ENCODE measurements at places on chromosomes 2 and 18.
A peak's percentile ranks its signal among the peaks of the same experiment; 100 is the strongest.

- DNase-seq, result peak; percentile 35
These were observed 62.6 kb downstream of the MDH1 start for GRCh38 chr2:63651356-63651755.

DNA sequence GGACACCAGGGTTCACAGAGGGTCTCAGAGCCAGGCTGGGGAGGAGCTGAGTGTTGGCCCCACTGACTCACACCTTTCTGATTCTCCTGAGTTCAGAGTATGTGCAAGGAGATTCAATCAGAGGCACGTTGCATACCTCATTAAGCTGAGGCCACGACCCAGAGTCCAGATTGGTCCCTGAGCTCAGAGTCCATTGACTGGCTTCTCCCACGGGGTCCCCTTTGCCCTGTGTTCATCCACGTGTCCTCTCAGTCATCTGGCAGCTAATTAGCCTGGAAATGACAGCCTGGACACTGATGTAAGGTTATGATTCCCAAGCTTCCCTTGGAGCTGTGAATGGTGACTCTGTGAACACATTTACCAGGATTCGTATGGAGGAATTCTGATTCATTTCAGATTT is 267.2 kb downstream of the SH3BP4 start:
- peak; percentile 36 for DNase-seq

DNA sequence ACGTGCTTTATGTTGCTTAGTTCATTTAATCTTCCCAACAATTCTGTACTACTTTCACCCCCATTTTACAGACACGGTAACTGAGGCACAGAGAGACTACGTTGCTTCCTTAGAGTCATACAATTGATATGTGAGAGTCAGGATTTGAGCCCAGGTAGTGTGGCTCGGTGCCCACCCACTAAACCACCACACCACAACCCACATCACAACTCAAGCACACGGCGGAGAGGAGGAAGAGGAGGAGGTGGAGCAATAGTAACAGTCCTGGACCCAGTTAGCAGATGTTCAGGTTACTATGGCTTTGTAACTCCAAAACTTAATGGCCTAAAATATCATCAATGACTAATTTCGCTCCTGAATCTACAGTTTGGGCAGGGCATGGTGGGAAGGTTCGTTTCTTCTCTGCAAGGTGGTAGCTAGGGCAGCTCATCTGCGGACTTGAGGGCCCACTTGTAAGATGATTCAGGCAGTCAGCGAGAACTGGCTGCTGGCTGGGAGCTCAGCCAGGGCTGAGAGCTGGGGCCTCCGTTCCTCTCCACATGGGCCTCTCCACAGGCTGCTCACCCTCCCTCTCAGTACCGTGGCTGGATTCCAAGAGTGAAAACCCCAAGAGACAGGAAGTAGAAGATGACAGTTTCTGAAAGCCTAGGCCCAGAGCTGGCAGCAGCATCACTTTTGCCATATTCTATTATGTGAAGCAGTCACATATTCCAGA is 167.1 kb downstream of the ZFP36L2 start:
- peak; percentile 82 for DNase-seq

DNA sequence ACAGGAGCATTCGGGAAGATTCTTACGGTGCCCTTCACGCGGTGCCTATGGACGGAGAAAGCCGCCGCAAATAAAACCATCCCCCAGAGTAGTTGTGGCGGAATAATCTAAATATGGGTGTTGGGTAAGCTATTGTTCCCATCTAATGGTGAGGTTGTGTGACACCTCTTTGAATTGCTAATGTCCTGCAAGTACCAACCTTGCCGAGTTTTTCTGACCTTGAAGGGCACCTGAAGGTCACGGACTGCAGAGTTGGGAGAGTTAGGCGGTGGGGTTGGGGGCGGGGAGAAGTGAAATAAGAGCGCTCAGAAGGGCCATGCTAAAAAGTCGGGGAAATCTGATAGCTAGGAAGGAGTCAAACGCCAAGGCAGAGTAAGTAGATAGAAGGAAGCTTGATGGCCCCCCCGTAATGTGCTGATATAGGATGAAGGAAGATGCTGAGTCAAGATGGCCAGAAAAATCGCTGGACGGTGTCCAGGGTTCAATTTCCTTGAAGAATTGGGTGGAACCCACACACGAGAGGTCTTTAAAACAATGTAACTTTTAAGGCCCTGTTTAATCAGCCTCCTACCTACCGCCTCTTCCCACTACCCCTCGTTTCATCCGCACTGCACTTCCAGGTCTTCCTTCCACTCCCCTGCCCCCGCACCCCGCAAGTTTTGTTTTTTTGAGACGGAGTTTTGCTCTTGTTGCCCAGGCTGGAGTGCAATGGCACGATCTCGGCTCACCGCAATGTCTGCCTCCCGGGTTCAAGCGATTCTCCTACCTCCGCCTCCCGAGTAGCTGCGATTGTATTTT is 600 bp downstream of the KATNAL2 start:
- DNase-seq, result peak; percentile 25

GRCh38 chr18:12438257-12438656 is 30.5 kb downstream of the PRELID3A start:
- DNase-seq, result no peak

DNA sequence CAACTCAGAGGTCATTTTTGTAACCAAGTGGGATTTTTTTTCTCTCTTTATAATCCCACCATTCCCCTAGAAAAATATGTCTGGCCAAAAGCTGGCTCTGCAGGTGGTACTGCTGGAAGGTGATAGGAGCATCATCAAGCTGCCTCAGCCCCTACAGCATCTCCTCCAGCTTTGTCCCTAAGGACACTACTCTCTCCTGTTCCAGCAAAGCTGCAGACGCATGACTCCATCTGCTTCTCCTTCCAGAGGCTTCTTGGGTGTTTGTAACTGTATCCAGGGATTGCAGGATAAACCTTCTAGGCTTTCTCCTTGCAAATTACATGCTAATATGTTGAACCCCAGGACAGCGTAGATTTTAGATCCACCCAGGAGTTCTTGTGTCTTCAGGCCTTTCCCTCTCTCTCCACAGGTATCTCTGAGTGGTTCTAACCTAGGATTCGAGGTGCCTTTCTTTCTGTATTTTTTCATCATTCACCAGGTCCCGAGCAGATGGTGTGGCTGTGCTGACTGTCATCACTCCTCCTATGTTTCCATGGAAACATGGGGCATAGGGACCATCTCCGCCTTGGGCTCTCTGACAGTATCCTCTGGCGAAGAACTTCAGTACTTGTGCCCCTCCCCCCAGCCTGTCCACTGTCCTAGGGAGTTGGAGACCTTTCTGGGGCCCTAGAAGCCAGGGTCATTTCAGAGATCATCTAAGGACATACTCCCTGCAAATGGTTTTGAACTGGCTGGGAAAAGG is 34.3 kb downstream of the AFF3 start:
- DNase-seq, result no peak

- no peak for DNase-seq
These were observed at the start of gene CYS1 for GRCh38 chr2:10079870-10080535. Gene CYS1, minus strand, starts transcription at chr2:10080411. Its CDS starts 188 bp downstream, at chr2:10080223.

- no peak for DNase-seq
These were observed 356.7 kb downstream of the STK39 start for GRCh38 chr2:167890739-167891138.

- no peak for DNase-seq
These were observed 241.2 kb upstream of the SKOR2 start for GRCh38 chr18:47492691-47493090.

GRCh38 chr2:239250216-239251081 is 150.4 kb downstream of the HDAC4 start:
- peak; percentile 45 for DNase-seq

DNA sequence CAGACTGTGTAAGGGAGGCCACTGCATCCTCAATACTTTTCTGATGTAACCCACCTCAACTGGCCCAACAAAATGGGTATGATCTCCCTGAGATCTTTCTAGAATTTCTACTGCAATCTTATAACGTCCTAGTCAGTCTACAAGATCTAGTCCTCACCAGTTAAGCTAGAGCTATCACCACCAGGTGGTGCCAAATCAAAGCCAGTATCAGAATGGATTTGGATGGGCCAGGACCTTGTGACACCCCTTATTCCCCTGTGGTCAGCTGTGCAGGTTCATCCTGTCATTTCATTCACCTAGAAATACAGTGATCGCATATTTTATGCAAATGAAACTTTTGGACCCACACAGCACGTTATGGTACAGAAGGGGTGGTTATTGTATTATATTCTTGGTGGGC is 90.3 kb downstream of the OLA1 start:
- peak; percentile 51 for DNase-seq

GRCh38 chr2:80078290-80079036 is 226.1 kb downstream of the LRRTM1 start:
- no peak for DNase-seq

- DNase-seq, result peak; percentile 61
These were observed 14.2 kb downstream of the PMS1 start for GRCh38 chr2:189798312-189799029.

DNA sequence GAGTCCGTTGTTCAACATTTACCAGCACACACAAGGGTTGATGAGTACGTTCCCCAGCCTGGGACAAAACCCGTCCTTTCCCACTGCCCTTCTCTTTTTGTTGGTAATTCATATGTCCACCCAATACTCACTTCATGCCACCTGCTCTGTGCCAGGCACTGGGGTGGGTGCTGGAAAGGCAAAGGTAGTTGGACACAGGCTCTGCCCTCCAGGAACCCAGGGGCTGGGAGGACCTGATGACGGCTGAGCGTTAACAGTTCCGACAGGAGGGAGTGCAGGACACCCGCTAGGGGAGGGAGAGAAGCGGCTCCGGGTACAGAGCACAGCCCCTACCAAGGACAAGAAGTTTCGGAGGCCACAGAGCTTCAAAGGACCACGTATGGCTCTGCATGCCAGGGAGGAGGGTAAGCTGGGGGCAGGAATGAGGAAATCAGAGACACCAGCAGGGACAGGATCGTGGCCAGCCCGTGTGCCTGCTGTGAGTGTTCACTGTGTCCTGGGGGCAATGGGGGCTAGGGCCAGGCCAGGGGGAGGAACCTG is 134.1 kb upstream of the GPC1 start:
- no peak for DNase-seq

DNA sequence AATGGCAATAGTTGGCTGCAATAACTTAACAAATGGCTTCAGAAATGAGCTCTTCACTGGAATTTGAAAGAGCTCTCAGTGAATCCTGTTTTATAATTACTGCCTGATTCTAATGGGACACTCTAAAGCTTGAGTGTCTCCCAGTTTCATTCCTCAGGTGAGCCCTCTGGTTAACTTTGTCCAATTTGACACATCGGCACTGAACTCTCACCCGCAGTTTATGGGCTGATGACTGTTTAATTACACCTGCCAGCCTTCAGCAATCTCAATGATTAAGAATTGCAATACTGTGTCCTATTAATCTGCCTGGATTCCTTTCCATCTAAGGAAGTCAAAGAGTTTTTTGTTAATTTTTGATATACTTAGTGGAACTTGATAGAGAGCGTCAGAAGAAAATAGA is 110.7 kb upstream of the NABP1 start:
- DNase-seq, result no peak

DNA sequence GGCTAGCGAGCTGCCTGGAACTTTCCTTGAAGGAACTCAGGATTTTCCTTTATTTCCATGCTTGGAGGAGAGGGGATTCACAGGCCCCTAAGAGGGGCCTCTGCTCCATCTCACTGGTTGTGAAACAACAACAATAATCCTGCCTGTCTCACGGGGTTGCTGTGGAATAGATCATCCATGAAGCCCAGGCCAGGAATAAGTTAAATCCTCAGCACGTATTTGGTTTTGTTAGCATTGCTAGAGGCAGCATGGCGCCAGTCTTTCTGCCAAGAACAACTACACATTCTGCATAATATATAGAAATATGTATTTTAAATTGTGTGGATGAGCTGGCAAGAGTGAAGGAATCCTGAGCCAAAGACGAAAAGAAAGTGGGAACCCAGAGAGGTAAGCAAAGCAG is 80.8 kb upstream of the L3MBTL4 start:
- DNase-seq, result no peak

DNA sequence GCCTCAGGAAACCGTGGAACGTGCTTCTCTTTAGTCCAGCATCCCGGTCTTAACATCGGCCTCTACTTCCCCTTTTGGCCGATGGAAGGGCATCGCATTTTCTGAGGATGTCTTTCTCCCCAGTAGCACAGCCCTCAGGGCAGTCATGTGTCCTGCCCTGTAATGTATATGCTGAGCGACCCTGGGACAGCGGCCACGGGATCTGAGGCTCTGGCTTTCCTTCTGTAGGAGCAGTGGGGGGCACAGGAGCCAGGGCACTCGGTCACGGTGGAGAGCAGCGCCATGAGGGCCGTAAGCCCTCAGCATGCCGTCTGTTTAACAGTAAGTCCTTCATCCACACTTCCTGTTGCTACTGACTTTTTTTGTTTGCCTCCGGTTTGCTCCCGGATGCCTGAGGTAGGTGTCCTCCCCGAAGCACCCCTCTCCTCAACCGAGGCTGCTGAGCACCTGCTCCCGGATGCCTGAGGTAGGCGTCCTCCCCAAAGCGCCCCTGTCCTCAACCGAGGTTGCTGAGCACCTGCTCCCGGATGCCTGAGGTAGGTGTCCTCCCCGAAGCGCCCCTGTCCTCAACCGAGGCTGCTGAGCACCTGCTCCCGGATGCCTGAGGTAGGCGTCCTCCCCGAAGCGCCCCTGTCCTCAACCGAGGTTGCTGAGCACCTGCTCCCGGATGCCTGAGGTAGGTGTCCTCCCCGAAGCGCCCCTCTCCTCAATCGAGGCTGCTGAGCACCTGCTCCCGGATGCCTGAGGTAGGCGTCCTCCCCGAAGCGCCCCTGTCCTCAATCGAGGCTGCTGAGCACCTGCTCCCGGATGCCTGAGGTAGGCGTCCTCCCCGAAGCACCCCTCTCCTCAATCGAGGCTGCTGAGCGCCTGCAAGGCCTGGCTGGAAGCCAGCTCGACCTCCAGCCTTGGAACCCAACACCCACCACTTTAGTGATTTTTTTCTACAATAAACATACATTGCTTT is 169.3 kb downstream of the HDAC4 start:
- DNase-seq, result no peak

Measured in renal cortical epithelial cell (primary cell).